Stimulated activated naive CD4-positive, alpha-beta T cell treated with Interleukin-2 at 50 U/mL for 16 hours (primary cell): ENCODE measurements at places on chromosomes 11 and 22.

GRCh38 chr22:50329236-50329635, 2.4 kb upstream of the DENND6B start:
- DNase-seq: no peak

DNA sequence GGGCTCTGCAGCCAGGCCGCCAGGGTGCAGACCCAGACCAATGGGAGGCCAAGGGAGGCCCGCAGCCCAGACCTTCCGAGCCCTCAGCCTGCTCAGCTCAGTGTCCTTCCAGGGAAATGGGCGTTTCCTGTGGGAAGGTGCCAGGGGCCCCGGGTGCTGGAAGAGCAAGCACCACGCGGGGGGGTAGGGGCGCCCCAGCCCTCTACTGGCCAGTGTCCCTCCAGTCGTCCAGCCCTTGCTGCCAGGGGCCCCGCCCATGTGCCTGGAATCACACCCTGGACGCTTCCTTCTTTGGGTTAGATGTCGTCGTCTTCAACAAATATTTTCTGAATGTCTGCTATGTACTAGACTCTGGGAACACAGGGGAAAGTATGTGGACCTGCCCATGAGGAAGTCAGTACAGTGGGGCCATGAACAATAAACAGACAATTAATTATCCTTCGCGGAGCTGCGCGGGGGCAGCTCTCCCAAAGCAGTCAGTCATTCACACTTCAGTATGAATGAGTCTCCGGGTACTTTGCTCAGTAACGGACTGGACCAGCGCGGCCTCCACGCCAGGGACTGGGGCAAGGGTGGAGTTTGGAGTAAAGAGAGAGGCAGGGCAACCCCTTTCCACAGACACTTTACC, 60.2 kb downstream of the CDKN1C start:
- DNase-seq: no peak

- DNase-seq: no peak
Observed at GRCh38 chr11:11486002-11486401, 133.0 kb upstream of the CSNK2A3 start.

- DNase-seq: no peak
Observed at GRCh38 chr11:59204746-59205145, 8.0 kb downstream of the MPEG1 start.

DNA sequence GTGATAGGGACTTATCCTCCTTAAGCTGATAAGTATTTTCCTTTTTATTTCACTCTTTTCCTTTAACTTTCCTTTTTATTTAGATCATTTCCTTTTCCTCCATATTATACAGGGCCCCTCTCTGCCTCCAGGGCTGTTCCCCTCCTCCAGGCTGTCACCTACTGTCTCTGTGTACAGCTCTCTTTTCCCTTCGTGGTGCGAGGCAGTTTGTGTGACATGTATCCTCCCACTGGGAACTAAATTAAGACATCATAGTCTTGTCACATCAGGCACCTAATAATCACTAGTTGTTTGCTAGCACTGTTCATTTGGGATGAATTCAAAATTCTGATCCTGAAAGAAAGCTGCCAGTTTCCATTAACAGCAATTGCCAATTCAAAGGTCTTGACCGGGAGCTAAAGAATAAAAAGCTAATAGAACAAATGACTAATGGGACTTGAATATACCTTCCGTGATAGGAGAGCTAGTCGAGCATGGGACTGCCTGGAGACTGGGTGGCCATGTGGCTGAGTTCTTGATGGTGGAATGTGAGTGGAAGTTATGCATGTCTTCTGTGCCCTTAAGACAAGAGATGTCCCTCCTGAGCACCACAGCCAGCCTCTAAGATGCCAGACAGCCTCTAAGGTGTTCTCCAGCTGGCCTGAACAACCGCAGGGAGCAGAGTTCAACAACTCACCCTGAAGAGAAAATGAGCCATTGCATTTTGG, 77.7 kb upstream of the LRRC55 start:
- no peak for DNase-seq

- DNase-seq: no peak
Observed at GRCh38 chr11:13229136-13229535, 48.5 kb upstream of the BMAL1 start.

GRCh38 chr11:118610773-118611432, 3.5 kb downstream of the PHLDB1 start:
- DNase-seq: peak; percentile 79

DNA sequence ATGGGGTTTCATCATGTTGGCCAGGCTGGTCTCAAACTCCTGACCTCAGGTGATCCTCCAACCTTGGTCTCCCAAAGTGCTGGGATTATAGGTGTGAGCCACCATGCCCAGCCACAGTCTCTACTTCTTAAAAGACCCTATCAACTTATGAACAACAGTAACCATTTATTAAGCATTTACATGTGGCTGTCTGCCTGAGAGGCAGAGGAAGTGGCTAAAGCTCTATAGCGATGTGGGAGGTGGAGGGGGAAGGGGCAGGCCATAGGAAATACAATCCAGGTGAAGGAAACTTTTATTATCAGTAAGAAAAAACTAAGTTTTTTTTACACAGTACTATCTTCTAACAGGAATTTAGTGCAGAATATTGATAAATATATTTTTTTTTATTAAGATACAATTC, 87.8 kb upstream of the PHOX2A start:
- DNase-seq: no peak
